ENCODE measurements at places on chromosomes 6 and 20.
A peak's percentile ranks its signal among the peaks of the same experiment; 100 is the strongest.

DNA sequence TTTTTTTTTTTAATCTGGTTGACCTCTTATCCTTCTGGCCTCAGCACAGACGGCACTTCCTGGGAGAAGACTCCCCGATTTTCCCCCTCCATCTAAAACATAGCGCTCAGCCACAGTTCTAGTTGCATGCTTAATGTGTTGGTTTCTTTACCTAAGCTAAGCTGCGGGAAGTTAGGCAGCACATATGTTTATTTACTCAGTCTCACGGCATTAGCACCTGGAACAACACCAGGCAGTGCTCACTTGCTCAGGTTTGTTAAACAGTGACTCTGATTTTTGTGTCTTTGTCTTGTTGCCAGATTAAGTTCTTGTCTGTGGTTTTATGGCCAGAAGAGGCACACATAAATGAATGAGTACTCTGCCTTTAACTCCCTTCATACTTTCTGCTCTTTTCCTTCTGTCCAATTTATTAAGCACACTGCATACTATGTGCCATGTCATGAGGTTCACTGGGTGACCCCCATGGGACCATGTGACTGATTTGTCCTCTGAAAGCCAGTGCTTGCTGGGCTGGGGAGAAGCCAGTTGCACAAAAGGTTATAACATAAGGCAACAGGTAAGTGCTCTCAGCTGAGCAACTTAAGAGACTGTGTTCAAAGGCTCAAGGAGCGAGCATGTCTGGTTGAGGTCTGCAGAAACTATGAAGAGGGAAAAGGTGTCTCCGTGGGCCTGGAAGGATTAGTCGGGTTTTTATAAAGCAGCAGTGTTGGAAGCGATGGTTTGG is 93.6 kb downstream of the RPP40 start:
- no peak for ATAC-seq

DNA sequence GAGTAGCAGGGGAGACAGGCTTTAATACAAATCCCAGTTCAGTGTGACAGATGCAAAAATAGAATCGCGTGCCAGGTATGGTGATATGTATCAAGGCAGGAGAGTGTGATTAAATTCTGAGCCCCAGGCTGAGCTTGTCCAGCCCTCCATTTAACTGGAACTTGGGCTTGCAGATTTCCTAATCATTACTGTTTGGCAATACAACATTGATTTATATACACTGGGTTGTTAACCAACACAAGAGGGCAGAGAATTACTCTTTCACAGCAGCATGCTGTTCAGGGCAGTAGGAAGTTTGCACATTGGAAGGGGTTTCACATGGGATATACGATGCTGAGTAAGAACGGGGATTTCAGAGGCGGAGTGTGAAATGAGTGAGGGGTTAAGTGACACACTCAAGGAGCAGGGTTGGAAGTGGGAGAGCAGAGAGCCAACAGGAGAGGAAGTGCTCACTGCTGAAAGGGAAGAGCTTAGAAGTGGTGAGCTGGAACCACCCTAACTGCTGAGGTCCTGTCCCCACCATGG is 70.8 kb upstream of the ATXN1 start:
- ATAC-seq, result no peak

- peak; percentile 48 for ATAC-seq
These were observed 27.5 kb downstream of the RSPH3 start for GRCh38 chr6:158972241-158973233.

DNA sequence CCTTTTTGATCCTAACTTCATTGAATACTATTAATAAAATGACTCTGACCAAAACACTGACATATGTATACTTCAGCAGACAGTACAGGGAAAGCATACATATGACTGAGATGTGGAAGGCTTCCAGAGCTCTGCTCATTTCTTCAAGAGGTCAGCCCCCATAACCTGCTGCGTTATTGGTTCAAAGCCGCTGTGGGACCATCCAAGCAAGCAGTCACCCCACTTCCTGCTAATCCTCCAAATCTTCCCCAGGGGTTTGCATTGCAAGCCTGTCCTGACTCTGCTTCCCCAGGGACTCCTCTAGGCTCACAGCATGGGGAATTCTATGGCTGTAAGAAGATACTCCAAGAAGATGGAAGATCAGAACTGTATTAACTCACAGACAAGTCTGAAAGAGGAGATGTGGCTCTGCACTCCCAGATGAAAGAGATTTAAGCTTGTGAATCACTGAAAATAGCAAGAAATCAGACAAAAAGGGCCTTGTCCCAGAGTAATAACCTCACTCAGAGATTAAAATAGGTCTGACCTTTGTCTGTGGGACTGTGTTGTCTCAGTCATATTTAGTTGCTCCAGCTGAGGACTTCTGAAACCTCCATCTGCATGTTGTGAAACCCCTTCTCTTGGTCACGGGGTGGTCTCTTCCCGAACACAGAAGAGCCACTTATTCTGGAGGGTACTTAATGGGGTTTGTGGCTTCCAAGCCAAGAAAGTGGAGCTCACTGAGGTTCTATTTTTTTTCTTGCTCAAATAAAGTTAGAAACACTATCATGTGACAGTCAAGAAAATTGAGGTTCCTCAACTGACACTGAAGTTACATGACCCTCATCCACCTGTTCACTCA is 101.5 kb upstream of the MARCKS start:
- ATAC-seq, result no peak

- peak; percentile 93 for ATAC-seq
These were observed 166.6 kb upstream of the TAB2 start for GRCh38 chr6:149150801-149151398.

- ATAC-seq, result peak; percentile 17
These were observed 12.9 kb upstream of the NKX2-2 start for GRCh38 chr20:21526776-21527175.

- ATAC-seq, result no peak
These were observed 353.3 kb downstream of the HACE1 start for GRCh38 chr6:104506429-104506828.

GRCh38 chr6:170039156-170040114 is 251.4 kb downstream of the DLL1 start:
- ATAC-seq, result no peak

GRCh38 chr6:34349211-34349610 is 43.3 kb downstream of the NUDT3 start:
- no peak for ATAC-seq

DNA sequence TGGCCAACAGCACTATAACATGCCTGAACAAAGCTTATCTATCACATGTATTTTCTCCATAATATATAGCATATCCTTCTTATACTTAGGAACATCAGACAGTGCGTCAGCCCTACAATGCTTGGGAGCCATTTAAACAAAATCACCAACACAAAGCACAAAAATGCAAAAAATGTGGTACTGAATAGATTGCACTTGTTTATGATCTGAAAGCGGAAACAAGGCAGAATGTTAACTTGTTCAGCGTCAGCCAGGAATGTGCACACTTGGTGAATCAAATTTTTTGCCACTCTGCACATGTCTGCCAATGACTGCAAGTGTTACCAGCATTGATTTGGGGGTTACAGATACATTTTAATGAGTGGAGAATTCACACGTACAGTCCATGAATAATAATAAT is 14.8 kb downstream of the SLC35A1 start:
- ATAC-seq, result no peak

- ATAC-seq, result no peak
These were observed 2.7 kb upstream of the TCF21 start for GRCh38 chr6:133886104-133886775.

DNA sequence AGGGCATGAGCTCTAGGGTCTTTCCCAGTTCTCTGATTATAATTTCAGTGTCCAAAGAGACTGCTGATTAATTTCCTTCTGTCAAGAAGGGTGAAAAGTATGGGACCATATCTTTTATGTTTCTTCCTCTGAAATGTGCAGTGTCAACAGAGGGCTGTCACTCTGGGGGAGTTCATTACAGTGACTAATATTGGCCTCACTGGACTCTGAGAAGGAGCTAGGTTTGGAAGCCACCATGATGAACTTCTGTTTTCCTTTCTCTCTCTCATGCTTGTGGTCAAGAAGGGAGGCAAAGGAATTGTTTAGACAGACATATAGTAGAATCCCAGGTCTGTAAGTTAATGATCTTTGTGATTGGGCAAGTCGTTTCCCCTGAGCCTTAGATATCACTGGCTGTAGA is 41.8 kb upstream of the BMP6 start:
- no peak for ATAC-seq
